ENCODE measurements at places on chromosomes 6 and 20.

- no peak for DNase-seq
Measured at GRCh38 chr6:76453270-76453669, 380.8 kb upstream of the IMPG1 start.

DNA sequence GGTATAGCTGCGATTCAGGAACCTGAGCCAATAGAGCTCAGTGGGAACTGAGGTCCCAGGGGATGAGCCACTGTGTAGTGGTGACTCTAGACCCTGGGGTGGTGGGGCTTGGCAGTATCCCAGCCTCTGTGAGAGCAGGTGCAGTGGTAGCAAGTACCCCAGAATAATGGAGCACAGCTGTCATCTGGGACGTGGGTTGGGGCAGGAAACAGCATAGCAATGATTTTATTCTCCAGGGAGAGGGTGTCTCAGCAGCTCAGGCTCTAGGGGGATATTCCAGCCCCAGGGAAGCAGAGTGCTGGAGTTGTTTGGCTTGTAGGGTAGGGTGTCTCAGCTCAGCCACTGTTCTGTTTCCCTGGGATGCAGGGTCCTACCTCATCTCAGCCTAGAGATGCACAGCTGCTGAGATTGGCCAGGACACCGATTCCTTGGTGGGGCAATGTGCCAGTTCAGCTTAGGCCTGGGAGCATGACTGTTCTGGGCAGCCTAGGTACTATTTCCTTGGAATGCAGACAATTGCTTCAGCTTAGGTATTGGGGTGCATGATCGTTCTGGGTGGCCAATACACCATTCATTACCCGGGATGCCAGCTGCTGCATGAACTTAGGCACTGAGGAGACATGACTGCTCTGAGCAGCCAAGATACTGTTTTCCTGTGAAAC is 34.0 kb upstream of the NUP153 start:
- no peak for DNase-seq

GRCh38 chr20:2132461-2132901 is 30.9 kb downstream of the STK35 start:
- DNase-seq: no peak

GRCh38 chr6:117908246-117909068 is 1.4 kb downstream of the SLC35F1 start:
- DNase-seq: no peak

GRCh38 chr20:59178983-59179595 is 15.5 kb downstream of the ZNF831 start:
- no peak for DNase-seq

DNA sequence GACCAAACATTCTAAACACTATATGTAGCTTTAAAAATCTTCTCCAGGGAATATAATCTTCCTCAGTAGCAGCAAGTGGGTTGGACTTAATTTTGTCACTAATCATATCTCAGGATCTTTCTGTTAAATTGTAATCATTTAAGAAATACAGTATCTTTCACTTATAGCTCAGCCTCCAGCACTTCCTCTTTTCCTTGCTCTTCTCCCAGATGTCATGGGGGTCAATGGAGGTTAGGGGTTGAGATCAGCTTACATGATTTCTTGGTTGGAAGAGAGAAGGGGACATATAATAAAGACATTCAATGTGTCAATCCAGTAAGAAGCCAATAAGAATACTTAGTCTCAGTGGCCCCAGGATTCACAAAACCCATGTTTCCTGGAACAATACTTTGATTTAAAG is 15.7 kb upstream of the REPS1 start:
- DNase-seq: no peak

All from stimulated activated CD8-positive, alpha-beta memory T cell treated with anti-CD3 and anti-CD28 coated beads, Interleukin-4, amount 100 ng/mL, for 1 hour (primary cell).